ENCODE measurements at places on chromosomes 6 and 20.
A peak's percentile ranks its signal among the peaks of the same experiment; 100 is the strongest.

DNA sequence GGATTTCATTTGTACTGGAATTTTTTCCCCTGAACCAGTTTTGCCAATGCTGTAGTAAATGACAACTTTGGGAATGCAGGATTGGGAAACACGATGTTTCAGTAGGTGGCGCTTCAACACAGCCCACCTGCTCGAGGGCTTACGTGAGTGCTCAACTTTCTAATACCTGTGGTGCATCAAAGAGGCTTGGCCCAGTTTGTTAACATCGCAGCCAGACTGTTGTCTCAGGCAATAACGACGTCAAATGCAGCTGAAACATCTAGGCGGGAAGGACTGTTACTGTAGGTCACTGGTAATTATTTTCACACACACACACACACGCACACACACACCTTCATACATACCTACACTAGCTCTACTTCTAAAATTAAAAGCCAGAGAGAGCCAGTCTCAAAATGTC, 815.5 kb upstream of the SLC35B3 start:
- peak; percentile 64 for DNase-seq

DNA sequence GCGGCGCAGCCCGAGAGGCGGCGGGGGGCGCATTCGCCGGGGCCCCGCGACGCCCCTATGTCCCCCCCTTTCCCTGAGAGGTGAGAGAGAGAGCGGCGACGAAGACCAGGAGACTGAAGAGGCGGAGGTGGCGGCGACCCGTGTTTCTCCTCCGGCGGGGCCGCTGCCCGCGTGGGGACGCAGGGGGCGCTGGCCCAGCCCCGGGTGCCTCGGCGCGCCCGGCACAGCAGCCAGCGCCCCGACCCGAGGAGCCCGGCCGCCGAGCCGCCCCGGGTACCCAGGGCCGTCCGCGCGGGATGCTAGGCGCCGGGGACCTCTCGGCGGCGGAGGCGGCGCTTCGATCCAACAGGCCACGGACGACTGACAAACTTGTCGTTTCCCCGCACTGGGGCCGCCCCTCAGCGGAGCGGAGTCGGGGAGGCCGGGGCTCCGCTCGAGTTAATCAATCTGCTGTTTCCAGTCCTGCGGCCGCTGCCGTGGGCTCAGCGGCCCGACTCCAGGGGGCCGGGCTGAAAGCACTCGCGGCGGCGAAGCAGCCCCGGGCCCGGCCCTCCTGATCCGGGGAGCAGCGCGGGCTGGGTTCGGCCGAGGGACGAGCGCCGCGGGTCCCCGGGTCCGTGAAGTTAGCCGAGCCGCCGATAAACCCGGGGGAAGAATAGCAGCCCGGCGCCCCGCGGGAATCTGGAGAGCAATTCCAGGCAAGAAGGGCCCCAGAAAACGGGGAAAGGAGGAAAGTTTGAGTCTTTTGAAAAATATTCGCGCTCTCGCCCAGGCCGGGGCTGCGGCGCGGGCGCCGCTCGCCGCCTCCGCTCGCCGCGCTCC, 631 bp downstream of the MDGA1 start:
- DNase-seq = no peak

DNA sequence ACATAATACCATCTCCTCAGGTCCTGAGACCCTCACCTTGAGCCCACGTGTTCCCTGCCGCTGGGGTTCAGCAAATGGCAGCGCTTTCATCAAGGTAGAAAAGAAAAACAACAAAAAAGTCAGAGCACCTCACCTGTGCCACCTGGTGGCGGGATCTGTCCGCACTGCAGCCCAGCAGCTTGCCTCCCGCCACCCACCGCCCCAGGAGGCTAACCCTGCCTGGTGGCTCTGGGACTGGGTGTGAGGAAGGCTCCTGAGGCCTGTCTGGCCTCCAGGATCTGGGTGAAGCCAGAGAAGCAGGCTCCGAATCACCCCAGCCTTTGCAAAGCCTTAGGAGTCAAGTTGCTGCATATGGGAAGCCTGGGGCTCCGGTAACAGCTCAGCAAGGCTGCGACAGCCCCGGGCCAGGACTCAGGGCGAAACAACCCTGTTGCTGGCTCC, 270.8 kb downstream of the BMP7 start:
- no peak for DNase-seq

DNA sequence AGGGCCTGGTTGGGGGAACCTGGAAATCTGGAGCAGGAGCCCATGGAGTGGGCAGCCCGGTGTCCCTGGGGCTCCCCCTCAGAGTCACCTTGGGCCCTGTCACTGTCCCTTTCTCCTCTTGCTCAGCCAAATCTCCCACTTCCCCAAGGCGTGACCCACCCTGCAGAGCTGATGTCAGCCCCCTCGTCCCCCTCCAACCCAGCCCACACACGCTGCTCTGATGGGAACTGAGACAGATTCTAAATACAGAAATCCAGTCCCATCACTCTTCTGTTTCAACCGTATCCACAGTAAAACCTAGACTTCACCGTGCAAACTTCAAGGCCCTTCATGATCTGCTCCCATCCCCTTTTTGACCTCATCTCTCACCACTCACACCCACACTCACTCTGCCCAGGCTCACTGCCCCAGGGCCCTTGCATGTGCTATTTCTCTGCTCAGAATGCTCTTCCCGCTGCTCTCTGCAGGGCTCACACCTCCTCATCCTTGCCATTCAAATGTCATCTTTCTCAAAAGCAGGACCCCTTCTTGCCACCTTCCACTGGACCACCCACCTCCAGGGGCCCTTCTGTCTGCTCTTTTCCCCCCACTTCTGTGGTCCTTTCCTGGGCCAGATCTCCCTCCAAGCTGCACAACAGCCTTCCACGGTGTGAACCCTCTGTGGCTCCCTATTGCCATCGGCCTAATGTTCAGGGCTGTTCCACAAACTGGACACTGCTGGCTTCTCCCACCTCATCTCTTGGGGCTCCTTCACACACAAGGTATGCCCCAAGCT, 16.6 kb downstream of the TGM2 start:
- DNase-seq = no peak

GRCh38 chr6:156956286-156956685, 179.1 kb downstream of the ARID1B start:
- DNase-seq = no peak

DNA sequence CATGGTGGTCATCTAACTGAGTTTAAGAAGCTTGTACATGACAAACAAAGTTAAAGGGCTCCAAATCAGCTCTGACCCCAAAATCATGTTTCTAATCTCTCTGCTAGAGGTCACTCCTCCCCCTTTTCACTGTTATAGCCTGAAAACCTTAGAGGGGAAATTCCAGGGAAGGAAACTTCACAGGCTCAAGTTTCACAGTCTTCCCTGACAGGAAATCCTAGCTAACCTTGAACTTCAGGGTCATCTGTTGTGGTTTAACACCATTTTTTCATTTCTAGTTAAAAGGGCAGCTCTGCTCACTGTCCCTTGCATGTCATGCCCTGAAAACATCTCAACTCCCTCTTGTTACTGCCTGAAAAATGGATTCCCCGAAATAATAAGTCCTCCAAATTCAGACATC, 104.4 kb upstream of the BMP2 start:
- no peak for DNase-seq

DNA sequence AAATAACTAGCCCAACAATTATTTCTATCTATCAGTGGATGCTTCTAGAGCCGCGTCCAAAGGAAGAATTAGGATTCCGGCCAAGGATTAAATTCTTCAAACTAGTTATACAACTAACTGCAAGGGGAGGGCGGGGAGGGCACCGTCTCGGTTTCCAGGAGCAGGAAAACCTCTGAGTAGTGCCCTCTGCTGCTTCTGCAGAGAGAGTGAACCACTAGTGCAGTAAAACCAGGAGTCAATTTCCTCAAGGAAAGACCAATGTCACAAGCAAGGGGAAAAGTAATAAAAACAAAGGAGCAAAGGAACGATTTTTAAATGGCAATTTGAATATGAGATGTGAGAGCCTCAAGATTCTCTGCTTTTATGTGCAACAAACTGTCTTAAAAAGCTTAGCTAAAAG, 16.5 kb upstream of the UBE2J1 start:
- DNase-seq = no peak

- no peak for DNase-seq
Observed at GRCh38 chr6:124872361-124873065, 89.7 kb upstream of the RNF217 start.

GRCh38 chr20:36717657-36718056, 28.2 kb downstream of the NDRG3 start:
- DNase-seq = no peak

GRCh38 chr6:28597217-28597835, 71.6 kb downstream of the GPX5 start:
- no peak for DNase-seq

GRCh38 chr20:18307301-18307700, 19.0 kb downstream of the ZNF133 start:
- no peak for DNase-seq

DNA sequence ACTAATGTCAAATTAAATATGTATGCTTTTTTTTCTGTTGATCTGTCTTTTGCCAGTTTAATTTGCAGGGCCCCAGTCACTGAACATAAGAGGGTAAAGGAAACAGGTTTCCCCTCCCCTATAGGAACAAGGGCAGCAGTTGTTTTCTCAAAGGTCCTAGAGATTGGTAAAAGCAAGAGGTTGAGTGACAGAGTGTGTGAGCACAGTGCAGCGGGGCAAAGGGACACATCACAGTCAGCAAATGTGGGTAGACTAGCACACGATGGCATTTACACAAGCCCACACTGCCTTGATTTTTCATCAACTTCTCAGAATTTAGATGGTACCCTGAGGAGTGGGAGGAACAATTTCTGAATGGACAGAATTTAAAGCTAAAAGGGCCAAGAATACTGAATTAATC, 138.7 kb upstream of the MYLIP start:
- no peak for DNase-seq

DNA sequence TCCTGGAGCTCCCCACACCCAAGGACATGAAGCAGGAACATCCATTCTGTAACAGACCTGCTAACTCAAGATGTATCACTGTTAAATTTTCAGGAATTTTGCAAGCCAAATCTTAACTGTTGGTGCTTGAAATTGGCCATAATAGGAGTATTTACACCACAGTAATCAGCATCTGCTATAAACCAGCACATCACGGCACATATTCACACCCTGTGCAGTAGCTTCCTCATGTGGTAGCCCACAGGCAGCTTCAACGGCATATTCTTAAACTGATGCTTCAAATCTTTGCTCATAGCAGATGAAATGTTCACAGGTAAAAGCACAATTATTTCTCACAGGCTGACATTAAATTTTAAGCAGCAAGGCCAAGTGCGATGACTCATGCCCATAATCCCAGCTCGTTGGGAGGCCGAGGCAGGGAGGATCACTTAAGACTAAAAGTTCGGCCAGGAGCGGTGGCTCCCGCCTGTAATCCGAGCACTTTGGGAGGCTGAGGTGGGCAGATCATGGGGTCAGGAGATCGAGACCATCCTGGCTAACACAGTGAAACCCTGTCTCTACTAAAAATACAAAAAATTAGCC, 43.5 kb upstream of the LYRM2 start:
- DNase-seq = no peak

GRCh38 chr6:4941782-4942672, 61.8 kb downstream of the RPP40 start:
- DNase-seq = no peak

DNA sequence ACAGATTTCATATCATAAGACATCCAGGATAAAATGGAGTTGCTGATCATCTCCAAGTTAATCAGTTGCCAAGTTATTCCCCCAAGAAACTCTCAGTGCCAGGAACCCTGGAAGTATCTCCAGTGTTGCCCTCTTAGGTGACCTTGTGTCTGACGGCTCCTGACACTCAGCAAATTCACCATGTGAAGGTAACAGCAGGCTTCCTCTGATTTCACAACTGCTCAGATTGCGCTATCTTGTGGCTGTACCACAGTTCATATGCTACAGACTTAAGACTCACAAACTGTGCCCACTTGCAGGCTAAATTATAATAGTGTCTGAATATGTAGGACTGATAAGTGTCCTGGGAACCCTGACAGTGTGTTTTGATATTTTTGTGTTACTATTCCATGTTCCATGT, 186.6 kb upstream of the OPRM1 start:
- peak; percentile 53 for DNase-seq

DNA sequence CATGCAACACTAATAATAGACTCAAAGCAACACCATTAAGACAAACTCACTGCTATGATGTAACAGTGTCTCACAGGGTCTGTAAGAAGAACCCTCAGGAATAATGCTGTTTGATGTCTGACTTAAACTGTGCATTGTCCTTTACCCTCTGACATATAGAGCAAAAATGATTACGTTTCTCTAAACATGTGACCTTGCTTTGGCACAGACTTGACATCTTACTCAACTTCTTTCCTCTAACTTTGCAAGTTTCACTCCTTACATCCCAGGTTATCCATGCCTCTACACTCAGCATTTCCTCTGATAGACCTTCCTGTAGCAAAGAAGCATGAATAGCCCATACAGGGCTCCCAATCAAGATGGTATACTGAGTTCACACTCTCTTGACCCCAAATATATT, 252.7 kb downstream of the UST start:
- no peak for DNase-seq

GRCh38 chr6:12485226-12485764, 195.1 kb downstream of the EDN1 start:
- no peak for DNase-seq

GRCh38 chr20:20369250-20370093, 1.6 kb downstream of the INSM1 start:
- peak; percentile 19 for DNase-seq

GRCh38 chr6:167164261-167164660, 6.5 kb upstream of the GPR31 start:
- DNase-seq = no peak

- peak; percentile 37 for DNase-seq
Observed at GRCh38 chr6:159790956-159791598, 810 bp downstream of the MRPL18 start.

- DNase-seq = no peak
Observed at GRCh38 chr6:134819236-134819635, 130.7 kb downstream of the ALDH8A1 start.

DNA sequence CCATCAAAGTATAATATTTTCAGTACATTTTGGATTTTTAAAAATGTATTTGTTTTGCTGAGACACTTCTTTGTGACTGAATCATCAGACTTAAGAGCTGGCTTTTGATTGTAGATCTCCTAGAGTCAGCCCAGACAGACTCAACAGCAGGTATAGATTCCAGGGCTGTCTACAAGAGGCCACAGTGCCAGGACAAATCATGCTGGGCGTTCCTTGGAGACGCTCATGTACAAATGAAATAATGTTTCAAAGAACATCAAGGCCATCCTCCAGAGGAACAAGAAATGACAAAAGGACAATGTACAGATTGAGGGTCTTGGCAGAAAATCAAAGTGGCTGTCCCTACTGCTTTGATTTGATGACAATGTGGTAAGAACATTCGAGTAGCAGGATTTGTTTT, 369.3 kb downstream of the GRIK2 start:
- no peak for DNase-seq

- no peak for DNase-seq
Observed at GRCh38 chr6:45507186-45507585, 129.5 kb upstream of the SUPT3H start.

GRCh38 chr20:35838205-35838604, 66.4 kb downstream of the PHF20 start:
- no peak for DNase-seq

GRCh38 chr20:11350126-11351005, 567.3 kb upstream of the BTBD3 start:
- DNase-seq = no peak

GRCh38 chr6:47737406-47737805, 39.0 kb downstream of the ADGRF4 start:
- DNase-seq = no peak

GRCh38 chr6:139872665-139873064, 498.2 kb upstream of the CITED2 start:
- no peak for DNase-seq

All from pancreas (tissue), 10 donors.